ENCODE measurements at places on chromosomes 4 and X.

DNA sequence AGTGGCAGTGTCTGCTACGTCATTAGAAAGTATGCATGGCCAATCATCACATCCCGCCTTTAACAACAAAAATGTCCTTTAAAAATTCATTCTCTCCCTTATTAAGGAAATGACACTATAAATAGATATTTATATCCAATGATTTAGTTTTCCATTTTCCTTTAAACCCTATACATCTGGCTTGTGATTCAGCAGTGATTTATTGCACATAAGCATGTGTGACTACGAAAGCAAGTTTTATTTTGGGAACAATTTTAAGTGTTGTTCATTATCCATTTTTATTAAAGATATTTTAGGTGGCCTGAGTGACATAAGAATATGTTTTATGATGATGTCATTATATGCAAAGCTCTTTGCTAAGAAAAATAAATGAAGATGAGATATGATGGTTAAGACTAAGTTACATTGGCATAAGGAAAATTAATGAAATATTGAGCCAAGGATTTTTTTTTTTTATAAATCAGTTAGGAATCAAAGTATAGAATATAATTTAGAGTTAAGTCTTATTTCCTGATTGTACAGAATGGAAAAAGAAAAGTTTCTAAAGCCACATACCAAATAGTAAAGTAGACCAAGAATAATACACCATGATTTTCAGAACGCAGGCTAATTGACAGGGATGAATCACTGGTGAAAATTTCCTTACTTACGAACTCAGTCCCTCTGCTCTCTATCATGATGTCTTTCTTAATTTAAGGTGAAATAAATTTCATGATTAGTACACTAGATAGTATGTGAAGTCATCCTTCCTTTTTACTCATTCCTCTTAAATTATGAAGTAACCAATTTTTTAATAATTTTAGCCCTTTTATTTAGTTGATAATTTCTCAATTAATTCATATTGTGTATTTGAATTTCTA, 822.4 kb downstream of the FAT4 start:
- no peak for DNase-seq

- no peak for DNase-seq
Measured at GRCh38 chr4:111605111-111605510, 540.1 kb upstream of the FAM241A start.

DNA sequence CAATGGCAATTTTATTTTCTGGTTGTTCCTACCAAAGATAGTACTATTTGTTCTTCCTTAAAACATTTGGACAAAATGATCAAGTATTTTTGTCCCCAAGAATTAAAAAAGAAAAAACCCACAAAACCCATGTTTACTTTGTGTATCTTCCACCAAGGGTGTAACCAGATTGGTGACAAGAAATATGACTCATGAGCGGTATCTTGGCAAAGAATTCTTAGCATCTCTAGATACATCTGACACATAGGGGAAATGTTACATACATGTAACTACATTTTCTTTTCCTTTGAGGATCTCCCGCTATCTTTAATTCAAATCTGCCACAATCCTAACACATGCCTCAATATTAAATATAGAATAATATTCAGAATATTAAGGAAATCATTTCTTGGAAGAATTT, 78.7 kb downstream of the WDFY3 start:
- no peak for DNase-seq

DNA sequence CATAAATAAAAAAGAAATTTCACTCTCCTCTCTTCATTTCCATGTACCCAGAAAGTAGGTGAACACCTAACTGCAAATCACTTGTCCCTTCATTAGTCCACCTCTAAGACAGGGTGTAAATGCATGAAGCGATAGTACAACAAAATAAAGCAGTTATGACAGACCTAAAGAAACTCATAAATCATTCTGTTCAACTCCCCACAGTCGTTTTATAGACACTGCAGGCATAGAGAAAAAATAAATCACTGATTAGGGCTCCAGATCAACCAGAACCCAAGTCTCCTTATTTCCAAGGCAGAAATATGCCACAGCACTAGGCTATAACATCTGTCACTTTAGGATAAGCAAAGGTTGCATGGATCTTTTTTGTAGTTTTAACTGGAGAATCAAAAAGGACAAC, 3.0 kb downstream of the RASGEF1B start:
- no peak for DNase-seq

- DNase-seq, result no peak
Measured at GRCh38 chrX:13284570-13284969, 35.3 kb downstream of the ATXN3L start.

- no peak for DNase-seq
Measured at GRCh38 chr4:150173432-150173861, 95.2 kb downstream of the DCLK2 start.

GRCh38 chr4:145957302-145957701, 18.7 kb upstream of the ZNF827 start:
- no peak for DNase-seq

- DNase-seq, result no peak
Measured at GRCh38 chrX:153499876-153500275, 5.1 kb downstream of the BGN start.

DNA sequence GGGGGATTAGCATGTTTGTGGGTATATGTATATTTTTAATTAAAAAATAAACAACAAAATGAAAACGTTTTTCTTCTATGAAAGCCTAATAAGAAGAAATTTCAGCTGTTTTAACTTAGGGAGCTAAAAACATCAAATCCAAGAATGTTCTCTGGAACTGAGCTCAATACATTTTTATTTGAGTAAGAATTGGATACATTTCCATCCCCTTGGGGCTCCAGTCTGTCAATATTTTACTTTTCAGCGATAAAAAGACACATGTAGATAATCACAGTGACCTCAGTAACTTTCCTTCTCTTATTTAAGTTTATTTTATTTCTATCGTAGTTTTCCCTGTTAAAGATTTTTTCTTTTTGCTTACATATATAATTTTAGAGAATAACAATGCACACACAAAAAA, 59.3 kb downstream of the ELOVL6 start:
- DNase-seq, result no peak

- no peak for DNase-seq
Measured at GRCh38 chrX:42771506-42772335, 6.2 kb downstream of the PPP1R2C start.

DNA sequence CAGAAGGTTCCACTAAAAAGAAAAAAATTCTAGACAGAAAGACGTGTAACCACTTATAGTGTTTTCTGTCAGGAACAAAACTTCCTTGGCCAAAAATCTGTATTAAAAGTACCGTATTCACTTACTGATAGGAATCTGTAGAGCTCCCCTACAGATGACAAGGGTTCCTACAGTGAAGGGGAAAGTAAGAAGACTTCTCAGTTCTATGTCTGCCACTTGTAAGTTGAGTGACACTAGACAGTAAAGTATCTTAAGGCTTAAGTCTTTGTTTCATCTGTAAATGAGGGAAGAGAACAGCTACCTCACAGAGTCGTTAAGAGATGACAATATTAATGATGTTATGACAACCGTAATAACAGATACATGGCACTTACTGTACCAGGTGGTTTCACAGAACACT, 3.3 kb downstream of the COQ2 start:
- no peak for DNase-seq

DNA sequence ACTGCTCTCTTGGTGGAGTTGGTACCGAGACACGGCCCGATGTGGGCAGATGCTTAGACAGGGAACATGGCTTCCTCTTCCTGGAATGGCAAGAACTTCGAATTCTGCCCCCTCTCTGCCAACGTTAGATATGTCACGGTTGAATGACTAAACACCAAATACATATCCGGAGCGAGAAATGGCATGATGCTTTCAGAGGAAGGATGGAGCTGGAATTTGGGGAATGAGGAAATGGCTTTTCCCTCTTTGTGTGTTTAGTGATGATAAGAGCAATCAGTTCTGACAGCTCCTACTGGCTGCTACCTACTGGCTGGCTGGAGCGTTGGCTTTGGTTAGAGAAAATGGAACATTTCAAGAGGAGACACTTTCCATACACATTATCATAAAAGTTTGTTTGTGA, 140.0 kb downstream of the DHRSX start:
- no peak for DNase-seq

DNA sequence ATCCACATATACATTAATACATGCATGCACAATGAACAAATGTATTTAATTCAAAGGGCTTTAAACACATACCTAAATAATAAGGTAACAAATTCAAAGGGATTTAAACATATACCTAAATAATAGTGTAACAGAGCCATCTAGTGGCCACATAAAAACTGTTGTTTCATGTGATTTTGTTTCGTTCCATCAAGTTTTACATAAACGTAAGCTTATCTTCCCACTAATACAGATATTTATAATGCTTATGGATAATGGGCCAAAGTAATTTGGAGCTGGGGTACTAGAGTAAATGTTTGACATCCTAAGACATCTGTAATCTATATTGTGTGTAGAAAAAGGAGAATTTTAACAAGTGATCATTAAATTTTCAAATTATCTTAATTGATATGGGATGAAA, 82.3 kb downstream of the PRSS12 start:
- DNase-seq, result no peak

DNA sequence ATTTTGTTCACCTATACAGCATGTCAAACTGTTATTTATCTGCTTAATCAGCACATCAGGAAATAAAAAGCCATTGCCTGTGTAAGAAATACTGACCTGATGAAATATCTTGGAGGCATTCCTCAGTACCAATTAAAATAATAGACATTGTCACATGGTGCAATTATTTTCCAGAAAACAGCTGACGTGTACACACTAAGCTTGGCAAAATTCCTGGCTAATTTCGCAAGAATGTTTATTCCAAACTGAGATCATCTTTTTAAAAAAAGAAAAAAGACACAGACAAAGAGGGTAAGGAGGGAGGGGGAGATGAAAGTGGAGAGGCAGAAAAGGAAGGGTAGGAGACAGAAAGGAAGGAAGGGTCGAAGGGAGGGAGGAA, 61.9 kb upstream of the NFKB1 start:
- DNase-seq, result no peak

DNA sequence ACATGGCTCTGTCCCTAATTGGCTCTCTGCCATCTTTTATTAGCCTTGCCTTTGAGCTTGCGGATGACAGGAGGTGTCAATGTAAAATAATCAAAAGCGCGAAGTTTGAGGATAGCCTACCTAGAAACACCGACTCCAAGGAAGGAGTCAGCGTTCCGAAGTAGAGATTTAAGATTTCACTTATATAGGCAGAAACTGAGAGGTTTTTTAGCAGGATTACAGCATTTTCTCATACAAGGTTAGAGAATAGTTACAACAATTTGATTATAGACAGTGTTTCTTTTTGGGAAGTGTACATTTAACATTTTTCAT, 499 bp upstream of the NFXL1 start:
- DNase-seq, result no peak

- no peak for DNase-seq
Measured at GRCh38 chr4:1975391-1975801, 33.4 kb downstream of the NELFA start.

DNA sequence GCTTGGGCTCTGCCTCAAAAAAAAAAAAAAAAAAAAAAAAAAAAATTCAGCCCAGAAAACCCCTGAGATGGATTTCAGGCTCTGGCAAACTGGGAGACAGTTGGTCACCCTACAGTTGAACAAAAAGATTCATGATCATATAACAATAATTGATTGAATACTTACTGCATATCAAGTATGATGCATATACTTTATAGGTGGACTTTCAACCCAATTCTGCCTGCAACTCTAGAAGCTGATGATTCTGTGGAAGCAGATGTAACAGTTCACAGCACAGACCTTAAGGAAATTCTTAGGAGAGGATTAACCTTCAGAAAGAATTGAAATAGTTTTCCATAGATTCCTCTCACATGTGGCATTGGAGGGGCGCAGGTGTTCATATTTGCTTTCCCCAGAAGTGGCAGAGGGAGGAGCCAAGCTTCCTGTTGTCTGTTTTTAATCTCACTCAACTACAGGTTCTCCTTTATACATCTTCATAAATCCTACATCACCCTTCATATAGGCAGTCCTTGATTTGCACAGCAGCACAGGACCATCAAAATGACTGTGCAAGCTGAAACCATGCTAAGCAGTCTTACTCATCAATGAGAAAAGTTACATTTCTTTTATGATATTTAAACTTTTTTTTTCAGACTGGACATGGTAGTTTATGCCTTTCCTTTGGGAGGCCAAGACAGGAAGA, 149.4 kb upstream of the KLF3 start:
- no peak for DNase-seq

- no peak for DNase-seq
Measured at GRCh38 chrX:10414156-10414824, 206.1 kb downstream of the MID1 start.

- DNase-seq, result no peak
Measured at GRCh38 chrX:150347471-150347870, 15.6 kb upstream of the MAMLD1 start.

DNA sequence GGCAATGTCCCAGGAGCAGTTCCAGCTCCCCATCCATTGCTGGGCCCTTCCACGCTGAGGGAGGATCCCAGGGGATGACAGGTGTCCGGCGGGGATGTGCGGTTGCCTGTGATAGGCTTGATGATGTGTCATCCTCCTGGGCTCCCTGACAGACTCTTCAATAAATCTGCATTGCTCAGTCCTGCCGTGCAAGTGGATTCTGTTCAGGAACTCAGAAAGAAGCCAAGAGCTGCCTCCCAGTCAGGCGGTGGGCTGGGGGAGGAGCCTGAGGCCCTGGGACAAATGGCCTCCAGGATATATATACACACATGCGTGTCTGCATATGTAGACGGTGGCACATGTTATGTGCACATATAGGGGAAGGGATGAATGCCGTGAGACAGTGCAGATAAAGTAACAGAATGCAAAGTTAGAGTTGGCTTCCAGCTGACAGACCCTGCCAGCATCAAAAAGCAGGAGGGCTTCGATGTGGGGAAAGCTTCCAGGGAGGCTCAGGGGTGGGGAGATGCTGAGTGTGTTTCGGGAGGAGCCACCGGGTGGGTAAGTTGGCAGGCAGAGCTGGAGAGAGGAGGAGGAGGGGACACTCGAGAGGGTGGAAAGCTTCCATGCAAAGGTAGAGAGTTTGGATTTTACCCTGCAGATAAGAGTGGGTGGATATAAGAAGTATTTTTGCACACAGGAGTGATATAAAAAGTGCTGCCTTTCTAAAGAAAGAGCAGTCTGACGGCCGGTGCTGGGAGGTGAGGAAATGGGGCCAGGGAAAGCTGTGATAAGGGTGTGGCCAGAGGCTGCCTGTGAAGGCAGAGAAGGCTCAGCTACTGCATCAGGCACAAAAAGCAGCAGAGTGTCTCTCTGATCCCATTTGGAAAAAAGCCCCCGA, 28.5 kb upstream of the CRMP1 start:
- DNase-seq, result no peak

GRCh38 chr4:75919920-75920319, 17.7 kb upstream of the PPEF2 start:
- DNase-seq, result no peak

DNA sequence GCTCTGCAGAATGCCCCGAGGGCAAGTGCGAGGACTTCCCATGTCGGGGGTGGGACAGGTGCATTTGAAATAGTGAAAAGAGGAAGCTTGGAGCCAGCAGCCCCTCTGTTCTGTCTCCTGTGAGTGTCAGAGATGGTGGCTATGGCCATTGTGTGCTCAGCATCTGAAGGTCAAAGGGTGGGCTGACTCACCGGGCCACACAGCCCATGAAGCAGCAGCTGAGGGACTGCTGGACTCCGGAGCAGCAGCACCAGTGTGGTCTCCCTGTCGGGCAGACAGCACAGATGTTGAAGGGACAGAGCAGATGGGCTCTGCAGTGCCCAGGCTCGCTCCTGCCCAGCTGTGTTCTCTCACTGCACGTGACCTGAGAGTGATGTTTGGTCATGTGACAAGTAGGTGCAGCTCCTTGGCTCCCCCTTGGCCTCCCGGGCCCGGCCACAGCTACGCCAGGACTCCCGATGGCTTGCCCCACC, 53.5 kb downstream of the TBC1D14 start:
- no peak for DNase-seq

All from D721Med (cell line).